GM23248 (cell line): ENCODE measurements at places on chromosomes 1 and 21. TPM values are rescaled to one million over a fixed set of nuclear protein-coding genes. Genes with fewer than 3 reads are reported as not detected.

GRCh38 chr1:212607206-212607912 lies 1.2 kb upstream of the ATF3 start:
- no peak for DNase-seq

- peak; percentile 99 for DNase-seq
Observed at GRCh38 chr1:205284420-205285144, 37.0 kb downstream of the NUAK2 start.

GRCh38 chr1:156128308-156128653 lies 13.8 kb downstream of the LMNA start:
- DNase-seq = peak; percentile 43

DNA sequence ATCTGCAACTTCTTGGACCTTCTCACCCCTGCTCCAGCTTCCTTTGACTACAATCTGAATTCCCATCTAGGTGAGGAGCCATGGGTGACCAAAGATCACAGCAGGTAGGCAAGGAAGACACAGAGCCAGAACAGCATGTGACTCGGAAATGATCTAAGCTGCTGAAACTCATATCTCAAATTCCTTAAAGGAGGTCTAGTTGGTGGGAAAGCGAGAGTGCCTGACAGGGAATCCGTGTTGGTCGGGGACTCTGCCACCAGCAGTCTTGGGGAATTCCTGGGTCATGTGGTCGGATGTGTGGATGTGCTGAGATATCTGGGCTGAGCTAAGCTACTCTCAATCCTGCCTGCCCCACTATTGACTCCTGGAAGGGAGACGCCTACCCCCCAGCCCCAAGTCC lies 3.2 kb upstream of the NUAK2 start:
- DNase-seq = peak; percentile 4

- DNase-seq = no peak
Observed at GRCh38 chr21:17784604-17785402, 34.4 kb downstream of the C21orf91 start.

The CLDN14 gene
- 0.51 TPM in 1 of 2 replicates, not detected in the other for total RNA-seq
